ENCODE measurements at places on chromosomes 12 and 14. TPM values are rescaled to one million over a fixed set of nuclear protein-coding genes. Genes with fewer than 3 reads are reported as not detected.

Gene CACNA2D4
- not detected for total RNA-seq

Gene C12orf56
- not detected for total RNA-seq

Gene KRT2
- not detected for total RNA-seq

Gene FGF23
- total RNA-seq, result not detected

Gene GPR65
- under 0.01 TPM for total RNA-seq

Gene ESPL1
- total RNA-seq, result 14.8 TPM

Gene RD3L
- not detected for total RNA-seq

Gene PKP2
- 1.3 TPM for total RNA-seq

Gene TIMM9
- total RNA-seq, result 97.1 TPM

Gene ADAM21
- 0.07 TPM for total RNA-seq

Gene RNASE3
- total RNA-seq, result not detected

Gene SIX1
- 0.30 TPM for total RNA-seq

Gene SP1
- 28.9 TPM for total RNA-seq

Gene PLEKHH1
- 0.05 TPM for total RNA-seq

Gene COX8C
- not detected for total RNA-seq

Gene TEDC1
- total RNA-seq, result 31.2 TPM

Gene ST8SIA1
- not detected for total RNA-seq

Gene PTGR2
- 3.2 TPM for total RNA-seq

Gene HOXC12
- total RNA-seq, result not detected

Gene RHEBL1
- 5.4 TPM for total RNA-seq

Gene RNASE4
- total RNA-seq, result 9.5 TPM

Gene SCNN1A
- total RNA-seq, result 0.87 TPM

Gene KRT3
- total RNA-seq, result not detected

Gene PIP4P1
- 13.5 TPM for total RNA-seq

Gene KCNK10
- not detected for total RNA-seq

Gene KLRK1
- not detected for total RNA-seq

Gene GALNT4
- total RNA-seq, result 9.3 TPM

Gene ESRRB
- not detected for total RNA-seq

Gene ANO4
- total RNA-seq, result 0.25 TPM

Gene RIC8B
- 5.5 TPM for total RNA-seq

Gene OLR1
- not detected for total RNA-seq

Gene SLC6A12
- not detected for total RNA-seq

Gene TRIM9
- not detected for total RNA-seq

Gene OTOGL
- total RNA-seq, result 0.10 TPM

Gene PLBD1
- 0.27 TPM for total RNA-seq

Gene IRF9
- 55.8 TPM for total RNA-seq

Gene MTA1
- 33.2 TPM for total RNA-seq

Gene OR6C76
- not detected for total RNA-seq

Gene GMFB
- 38.0 TPM for total RNA-seq

Gene SERPINA5
- 0.15 TPM for total RNA-seq

Gene PRIM1
- total RNA-seq, result 20.0 TPM

Gene TCL1B
- not detected for total RNA-seq

Gene HOXC6
- total RNA-seq, result not detected

Gene CBLN3
- total RNA-seq, result 2.2 TPM

Gene CD63
- 720 TPM for total RNA-seq

Gene RNF31
- total RNA-seq, result 59.8 TPM

Gene CLEC2D
- 1.4 TPM for total RNA-seq

Gene DEGS2
- not detected for total RNA-seq

Gene ANKLE2
- total RNA-seq, result 47.4 TPM

Gene TNFAIP2
- total RNA-seq, result 30.5 TPM

All from mammary microvascular endothelial cell (primary cell).